AG09309 (cell line): ENCODE measurements at places on chromosomes 16 and 17.

DNA sequence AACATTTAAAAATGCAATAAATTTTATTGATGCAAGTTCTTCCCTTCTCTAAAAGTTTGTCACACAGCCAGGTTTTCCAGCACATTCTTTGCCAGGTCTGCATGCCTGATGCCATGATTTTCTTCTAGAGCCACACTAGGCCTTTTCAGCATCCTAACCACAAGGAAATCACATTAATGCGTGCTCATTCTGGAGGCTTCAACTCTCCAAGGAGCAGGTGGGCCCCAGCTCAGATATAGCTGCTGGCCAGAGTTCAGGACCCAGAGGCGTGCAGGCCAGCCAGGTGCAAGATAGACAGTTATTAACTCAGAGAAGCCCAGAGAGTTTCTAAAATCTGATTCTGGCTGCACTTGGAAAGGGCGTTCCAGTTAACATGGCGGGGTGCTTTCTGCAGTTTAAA lies 124.5 kb upstream of the MAF start:
- no peak for DNase-seq

GRCh38 chr16:67149276-67150046 lies 1.3 kb downstream of the B3GNT9 start:
- no peak for DNase-seq

GRCh38 chr17:34235389-34236028 lies 19.6 kb upstream of the CCL2 start:
- DNase-seq = no peak

GRCh38 chr17:41251261-41251660 lies 1.8 kb downstream of the KRTAP9-4 start:
- no peak for DNase-seq

DNA sequence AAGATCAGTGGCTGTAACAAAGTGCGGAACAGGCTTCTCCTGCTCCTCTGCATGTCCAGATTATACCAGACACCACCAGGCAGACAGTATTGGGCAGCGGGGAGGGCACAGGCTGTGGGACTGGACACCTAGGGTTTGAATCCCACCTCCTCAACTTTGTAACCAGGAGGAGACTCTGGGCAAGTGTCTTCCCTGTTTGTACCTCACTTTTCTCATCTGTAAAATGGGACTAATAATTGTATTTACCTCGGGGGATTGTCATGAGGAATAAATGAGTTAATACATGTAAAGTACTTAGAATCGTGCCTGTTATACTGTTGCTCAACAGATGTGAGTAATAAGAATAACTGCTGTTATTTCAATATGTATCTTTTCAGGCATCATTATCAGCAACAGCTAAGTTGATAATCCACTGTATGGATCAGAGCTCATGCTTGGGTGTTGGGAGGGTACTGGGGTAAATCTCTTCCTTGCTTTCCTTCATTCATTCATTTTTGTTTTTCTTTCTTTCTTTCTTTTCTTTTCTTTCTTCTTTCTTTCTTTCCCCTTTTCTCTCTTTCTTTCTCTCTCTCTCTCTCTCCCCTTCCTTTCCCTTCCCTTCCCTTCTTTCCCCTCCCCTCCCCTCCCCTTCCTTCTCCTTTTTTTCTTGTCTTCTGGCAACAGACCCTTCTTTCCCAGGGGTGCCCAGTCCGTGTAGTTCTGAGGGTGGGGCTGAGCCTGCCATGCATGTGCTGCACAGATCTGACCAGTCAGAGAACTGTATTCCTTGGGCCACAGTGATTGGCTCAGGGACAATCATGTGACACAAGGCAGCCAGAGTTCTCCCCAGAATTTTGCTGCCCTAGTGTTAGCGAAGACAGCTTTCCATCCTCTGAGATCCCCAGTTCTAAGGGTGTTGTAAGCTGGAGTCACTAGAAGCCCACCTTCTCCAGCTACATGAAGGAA lies 25.3 kb upstream of the BRD7 start:
- no peak for DNase-seq

DNA sequence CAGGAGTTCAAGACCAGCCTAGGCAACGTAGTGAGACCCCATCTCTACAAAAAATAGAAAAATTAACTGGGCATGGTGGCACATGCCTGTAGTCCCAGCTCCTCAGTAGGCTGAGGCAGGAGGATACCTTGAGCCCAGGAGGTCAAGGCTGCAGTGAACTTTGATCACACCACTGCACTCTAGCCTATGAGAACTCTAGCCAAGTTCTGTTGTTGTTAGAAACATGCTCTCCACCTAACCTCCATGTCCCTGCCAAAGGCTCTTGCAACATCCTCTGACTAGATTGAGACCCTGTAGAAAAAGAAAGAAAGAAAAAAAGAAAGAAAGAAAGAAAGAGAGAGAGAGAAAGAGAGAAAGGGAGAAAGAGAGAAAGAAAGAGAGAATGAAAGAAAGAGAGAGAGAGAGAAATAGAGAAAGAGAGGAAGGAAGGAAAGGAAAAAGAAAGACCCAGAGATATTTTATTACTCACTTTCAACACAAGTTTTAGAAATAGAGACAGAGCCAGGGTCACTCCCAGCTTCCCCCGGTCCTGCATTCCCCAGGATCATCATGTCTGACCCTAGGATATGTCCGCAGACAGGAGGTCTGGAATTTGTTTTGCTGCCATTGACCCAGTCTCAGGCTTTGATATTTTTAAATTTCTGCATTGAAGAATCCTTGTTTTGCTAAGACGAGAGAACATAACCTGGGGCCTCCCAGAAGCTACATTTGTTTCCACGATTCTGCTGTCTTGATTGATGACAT lies 376.5 kb upstream of the CDH5 start:
- DNase-seq = no peak

- no peak for DNase-seq
These were observed 10.2 kb upstream of the CLEC18B start for GRCh38 chr16:74431516-74431915.

DNA sequence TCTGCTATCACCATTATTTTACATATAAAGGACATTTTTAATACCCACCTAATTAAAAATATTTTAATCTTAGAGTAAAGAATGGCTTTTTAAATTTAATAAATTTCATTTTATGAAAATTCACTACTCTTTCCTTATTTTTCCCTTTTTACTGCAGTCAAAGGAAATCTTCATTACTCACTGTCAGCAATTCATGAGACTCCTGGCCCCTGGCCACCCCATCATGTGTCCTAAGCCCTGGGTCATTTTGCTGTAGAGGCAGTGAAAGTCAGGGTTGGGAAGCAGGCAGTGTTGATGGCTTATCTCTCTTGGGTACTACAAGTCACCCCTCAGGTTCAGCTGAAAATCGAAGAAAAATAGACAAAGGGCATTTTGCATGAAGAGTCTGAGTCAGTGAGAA lies 468.6 kb upstream of the CCL2 start:
- DNase-seq = no peak

GRCh38 chr17:77901481-77901880 lies 57.0 kb upstream of the TNRC6C start:
- no peak for DNase-seq

DNA sequence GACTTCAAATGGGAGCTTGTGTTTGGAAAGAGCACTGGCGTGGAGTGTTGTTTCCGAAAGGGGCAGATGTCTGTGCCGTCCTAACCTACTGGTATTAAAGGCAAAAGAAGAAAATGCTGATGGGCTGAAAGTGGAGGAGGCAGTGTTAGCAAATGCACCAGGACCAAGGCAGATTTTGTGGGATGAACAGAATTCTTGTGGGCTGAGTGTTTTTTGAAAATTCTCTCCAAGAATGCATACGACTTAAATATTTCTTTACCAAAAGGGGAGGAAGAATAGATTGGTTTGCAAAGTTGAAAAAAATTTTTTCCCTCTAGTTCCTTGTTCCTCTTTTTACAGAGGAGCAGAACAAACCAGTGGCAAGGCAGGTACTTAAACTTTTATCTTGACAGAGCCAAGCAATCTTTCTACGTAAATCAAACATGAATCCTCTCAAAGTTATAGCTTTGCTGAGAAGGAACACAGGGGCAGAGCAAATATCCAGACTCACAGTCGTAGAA lies 16.8 kb downstream of the MARCHF10 start:
- peak; percentile 76 for DNase-seq

GRCh38 chr17:4064366-4064765 lies 78.5 kb downstream of the ZZEF1 start:
- DNase-seq = no peak

GRCh38 chr17:63751806-63752205 lies 10.2 kb upstream of the STRADA start:
- DNase-seq = no peak
